ENCODE measurements at places on chromosomes 6 and 20.

DNA sequence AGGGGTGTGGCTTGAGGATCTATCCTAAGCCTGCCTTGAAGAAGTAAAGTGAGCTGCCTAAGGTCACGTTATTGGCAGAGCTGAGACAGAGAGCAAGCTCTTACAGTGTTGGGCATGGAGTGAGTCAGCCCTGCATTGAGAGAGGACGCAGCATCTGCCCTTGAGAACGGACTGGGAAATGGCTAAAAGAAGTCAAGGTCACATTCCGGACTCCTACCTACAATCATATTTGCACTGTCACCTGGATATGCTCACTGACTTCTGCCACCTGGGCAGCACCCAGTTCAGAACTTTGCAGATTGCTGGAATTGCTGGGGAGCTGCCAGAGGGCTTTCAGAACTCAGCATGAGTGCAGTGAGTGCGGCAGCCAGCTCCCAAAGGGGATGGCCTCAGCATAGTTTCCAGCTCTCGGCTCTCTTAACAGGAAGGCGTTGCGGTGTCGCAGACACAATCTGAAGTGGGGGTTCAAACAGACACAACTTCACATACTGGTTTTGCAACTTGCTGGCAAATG is 199.3 kb upstream of the SGK1 start:
- no peak for DNase-seq

DNA sequence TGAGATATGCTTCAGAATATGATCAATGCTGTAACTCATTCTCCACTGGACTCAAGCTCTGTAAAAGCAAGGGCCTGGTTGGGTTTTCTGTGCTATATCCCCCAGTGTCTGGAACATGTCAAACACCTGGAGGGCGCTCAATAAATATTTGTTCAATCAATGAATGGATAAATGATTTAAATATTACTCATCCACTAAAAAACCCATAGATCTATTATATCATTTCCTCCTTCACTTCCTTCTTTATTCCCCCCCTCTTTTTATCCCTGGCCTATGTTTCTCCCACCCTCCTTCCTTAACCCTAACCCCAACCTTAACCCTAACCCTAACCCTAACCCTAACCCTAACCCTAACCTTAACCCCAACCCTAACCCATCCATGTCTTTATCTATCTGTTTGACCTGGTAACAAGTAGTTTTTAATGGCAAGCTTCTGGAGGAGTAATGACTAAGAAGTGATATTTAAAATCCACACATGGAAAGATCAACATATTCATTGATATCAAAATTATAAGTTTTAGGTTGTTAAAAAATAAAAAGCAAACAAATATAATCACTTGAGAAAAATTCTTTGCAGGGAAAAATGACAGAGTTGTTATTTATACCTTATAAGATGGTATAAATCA is 103.8 kb upstream of the GLP1R start:
- DNase-seq, result no peak

DNA sequence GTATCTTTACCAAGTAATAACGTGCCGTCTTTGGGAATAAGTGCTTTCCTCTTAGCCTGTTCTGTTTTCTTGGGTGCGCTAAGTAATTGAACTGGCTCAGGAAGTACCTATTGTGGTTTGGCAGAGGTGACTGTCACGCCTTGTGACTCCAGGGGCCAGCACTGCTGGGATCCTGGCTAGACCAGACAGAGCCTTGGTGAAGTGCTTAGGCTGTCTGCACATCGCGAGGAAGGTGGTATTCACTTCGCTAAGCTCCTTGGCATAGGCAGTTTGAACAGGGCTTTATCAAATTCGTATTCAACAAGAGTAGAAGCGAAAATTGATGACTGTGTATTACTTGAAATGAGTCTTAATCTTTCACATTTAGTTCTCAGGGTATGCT is 17.6 kb downstream of the PRDM1 start:
- DNase-seq, result no peak

DNA sequence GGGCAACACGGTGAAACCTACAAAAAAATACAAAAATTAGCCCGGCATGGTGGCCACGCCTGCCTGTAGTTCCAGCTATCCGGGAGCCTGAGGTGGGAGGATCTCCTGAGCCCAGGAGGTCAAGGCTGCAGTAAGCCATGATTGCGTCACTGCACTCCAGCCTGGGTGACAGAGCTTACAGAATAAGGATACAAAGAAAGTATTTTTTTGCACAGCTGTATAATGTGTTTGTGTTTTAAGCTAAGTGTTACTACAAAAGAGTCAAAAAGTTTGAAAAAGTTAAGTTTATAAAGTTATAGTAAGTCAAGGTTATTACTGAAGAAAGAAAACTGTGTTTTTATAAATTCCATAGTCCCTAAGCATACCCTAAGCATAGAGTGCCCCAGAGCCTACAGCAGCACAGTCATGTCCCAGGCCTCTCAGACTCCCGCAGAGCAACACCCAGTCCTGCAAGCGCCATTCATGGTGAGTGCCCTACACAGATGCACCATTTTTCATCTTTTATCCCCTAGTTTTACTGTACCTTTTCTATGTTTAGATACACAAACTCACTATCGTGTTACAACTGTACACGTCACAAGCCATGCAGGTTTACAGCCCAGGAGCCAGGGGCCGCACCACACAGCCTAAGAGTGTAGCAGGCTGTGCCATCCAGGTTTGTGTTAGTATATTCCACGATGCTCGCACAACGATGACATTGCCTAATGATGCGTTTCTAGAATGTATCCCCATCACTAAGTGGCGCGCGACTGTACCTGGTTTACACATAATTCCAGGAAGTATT is 22.4 kb downstream of the TAF4 start:
- no peak for DNase-seq

DNA sequence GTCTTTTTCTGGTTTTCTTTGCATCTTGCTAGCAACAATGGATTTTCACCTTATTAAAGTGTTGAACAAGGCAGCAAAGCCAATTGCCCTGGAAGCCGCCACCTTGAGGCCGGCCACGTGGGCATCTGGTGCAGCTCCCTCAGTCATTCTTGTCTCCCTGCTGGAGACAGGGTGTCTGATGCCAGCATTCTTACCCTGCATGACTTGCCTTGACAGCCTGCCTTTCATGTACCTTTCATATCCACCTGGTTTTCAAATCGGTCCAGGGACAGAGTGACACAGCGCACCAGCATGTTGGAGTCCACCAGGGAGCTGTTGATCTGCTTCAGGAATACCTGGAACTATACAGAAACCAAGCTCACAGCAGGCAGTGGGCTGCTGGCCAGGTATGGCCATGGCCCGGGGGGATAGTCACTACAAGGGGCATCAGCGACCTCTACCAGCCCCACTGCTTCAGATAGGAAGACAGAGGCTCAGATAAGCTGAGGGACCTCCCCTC is 49.8 kb downstream of the MYH7B start:
- DNase-seq, result no peak

DNA sequence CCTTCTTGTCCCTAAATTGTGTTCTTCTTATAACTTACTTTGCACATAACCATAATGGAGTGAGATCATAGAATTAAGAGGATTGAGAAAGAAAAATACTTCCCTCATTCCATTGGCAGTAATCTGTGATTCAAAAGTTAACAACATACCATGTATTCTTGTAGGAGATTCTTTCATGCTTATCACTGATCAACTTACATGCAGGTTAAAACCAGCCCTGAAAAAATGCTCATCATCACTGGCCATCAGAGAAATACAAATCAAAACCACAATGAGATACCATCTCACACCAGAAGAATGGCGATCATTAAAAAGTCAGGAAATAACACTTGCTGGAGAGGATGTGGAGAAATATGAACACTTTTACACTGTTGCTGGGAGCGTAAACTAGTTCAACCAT is 36.5 kb upstream of the GFRAL start:
- no peak for DNase-seq

DNA sequence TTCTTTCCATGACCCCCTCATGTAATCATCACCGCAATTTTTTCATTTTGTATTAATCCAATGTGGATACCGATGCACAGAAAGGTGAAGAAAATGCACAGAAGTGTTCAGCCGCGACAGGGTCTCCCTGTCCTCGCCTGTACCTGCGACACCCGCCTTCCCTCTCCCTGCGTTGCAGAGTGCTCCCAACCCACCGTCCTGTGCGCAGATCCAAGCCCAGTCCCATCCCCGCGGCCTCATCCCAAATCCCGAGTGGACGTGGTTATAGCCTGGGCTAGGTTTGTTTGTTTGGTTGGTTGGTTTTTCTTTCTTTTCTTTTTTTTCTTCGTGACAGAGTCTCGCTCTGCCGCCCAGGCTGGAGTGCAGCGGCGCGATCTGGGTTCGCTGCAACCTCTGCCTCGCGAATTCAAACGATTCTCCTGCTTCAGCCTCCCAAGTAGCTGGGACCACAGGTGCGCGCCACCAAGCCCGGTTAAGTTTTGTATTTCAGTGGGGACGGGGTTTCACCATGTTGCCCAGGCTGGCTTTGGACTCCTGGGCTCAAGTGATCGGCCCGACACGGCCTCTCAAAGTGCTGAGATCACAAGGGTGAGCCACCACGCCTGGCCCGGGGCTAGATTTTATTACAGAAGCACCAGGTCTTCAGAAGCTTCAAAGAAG is 536 bp upstream of the RAET1G start:
- no peak for DNase-seq

DNA sequence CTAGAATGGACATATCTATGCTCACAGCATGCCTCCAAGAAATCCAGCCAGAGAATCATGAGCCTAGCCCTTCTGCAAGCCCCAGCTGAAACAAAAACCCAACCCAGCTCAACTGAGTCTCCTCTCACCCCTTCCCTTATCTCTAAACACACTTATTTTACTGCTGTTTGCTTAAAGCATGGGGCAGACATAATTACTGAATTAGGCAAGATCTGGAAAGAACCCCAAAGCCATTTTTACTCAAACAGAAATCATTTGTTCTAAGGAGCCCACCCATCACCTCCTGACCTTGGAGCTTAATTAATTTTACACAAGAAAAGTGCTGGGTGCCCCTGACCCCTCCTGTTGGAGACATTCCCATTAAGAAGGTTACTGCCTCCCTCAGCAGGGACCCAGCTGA is 291.6 kb downstream of the MAFB start:
- no peak for DNase-seq

- no peak for DNase-seq
These were observed at the start of gene F13A1 for GRCh38 chr6:6319952-6320811. F13A1 (minus strand) TSS chr6:6320662; CDS start chr6:6318664, 1,998 bp downstream.

DNA sequence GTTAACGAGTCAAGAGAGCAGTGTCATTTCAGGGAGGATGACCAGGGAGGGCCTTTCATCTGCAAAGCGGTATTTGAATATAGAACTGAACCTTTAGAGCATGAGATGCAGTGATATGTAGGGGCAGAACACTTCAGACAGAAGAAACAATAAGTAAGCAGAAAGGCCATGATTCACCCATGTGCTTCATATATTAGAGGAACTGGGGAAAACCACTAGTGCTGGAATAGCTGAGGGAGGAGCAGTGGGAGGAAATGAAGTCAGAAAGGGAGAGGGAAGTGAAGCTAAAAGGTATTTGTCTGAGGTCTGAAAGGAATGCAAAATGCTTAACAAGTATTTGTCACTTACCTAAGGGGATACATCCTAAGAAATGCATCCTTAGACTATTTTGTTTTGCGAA is 391.2 kb downstream of the ADGRB3 start:
- no peak for DNase-seq

GRCh38 chr20:23507346-23507745 is 16.4 kb downstream of the CST8 start:
- DNase-seq, result no peak

DNA sequence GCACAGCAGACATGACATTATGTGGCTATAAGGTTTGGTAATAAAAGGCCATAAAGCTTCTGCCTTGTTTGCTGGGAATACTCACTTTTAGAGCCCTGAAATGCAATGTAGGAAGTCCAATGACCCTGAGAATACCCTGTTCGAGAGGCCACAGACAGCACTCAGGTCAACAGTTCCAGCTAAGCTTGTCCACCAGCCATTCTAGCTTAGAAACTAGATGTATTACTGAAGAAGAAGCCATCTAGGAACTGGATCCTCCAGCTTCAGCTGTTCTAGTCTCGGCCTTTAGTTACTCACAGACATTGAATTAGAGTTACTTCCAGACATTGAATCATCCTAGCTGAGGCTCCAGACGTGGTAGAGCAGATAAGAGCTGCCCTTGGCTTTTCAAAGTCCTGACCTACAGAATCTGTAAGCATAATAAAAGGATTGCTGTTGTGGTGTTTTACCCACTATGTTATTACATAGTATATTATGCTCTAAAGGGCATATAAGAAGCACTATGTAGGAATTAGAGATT is 84.9 kb downstream of the MMS22L start:
- DNase-seq, result no peak

DNA sequence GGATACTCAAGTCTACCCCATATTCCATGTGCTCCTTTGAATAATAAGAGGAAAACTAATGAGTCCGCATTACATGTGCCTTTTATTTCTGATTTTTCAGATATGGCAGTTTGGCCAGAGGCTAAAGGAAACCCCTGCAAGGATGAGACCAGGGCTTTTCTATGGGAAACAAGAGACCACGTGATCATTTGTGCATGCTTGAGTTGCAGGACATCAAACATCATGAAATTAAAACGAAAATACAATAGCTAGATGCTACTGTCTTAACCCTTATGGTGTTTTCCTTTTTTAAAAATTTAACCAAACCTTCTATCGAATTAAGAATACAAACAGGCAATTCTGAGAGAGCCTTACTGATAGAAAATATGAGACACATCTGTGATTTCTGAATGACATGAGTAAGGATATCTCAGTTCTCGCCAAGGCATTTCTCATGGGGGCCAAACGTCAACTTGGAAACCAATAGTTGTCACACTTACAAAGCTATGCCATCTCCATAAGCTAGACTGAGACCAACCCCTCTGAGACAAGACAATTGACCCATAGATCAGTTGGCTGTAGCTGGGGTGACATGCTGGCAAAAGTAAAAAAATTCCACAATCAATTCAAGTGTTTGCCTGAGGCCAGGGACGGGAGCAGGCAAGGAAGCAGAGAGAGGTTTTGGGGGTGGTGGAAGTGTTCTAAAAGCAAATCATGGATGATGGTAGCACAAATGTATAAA is 52.8 kb downstream of the RIPOR2 start:
- DNase-seq, result no peak

DNA sequence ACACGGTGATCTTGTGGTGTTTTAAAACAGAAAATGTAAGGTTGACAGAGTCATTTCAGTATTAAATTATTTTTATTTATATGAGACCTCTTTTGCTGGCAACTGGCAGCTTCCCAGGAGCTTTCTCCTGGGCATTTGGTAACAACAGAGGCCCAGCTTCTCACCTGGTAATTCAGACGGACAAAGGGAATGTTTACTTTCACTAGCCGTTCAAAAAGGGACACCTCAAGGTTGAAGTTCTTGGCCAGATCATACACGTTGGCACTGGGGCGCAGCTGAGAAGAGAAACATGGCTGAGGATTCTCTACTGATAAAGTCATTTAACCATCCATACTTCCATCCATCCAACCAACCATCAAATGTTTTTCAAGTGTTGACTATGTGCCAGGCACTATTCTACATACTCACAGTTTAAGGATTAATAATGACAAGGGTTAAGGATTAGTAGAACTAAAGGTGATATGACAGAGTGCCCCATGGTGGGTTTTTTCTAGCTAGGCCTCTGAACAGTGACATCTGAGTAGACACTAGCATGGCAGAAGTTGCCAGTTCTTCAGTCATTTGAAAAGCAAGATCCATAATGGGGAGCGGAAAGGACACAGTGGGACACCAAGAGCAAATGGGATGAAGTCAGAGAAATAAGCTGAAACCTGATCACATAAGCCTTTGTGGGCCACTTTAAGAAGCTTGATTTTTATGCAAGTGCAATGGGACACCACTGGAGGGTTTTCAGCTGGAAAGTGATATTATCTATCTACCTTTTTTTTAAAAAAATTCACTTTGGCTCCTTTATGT is 25.1 kb downstream of the ZNFX1 start:
- no peak for DNase-seq

GRCh38 chr6:87308970-87309369 is 13.4 kb upstream of the SMIM8 start:
- no peak for DNase-seq
